ENCODE measurements at places on chromosomes 6 and 20.

DNA sequence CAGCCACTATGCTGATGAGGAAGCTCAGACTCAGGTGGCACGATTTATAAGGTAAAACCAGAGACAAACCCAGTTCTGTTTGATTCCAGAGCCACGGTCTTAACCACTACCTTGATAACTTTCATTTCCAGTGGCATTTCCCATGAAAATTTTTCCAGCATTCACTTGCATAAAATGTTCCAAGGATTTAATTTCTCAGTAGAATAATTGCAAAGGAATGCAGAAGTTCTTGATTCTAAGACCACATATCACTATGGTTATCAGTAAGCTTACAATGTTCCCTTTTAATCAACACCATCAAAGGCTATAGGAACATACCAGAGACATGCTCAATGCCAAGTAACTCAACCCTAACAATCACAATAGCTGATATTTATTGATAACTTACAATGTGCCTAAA, 306.0 kb upstream of the HS3ST5 start:
- DNase-seq = no peak

DNA sequence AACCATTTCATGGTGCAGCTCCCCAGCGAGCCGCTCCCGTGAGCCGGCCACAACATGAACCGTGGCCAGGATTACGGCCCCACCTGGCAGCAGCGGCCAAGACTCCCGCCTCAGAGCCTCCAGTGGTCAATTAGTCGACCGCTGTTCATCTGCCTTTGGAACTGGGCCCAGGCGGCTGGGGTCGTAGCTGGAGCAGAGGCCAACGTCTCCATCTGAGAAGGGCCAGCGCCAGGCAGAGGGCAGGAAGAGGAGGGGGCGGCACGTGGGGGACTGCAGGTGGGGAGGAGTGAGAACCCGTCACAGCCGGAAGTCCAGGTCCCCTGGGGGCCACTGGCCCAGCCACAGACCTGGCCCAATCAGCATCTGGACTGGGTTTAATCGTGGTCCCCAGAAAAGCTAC, 184.3 kb downstream of the TAF4 start:
- no peak for DNase-seq

DNA sequence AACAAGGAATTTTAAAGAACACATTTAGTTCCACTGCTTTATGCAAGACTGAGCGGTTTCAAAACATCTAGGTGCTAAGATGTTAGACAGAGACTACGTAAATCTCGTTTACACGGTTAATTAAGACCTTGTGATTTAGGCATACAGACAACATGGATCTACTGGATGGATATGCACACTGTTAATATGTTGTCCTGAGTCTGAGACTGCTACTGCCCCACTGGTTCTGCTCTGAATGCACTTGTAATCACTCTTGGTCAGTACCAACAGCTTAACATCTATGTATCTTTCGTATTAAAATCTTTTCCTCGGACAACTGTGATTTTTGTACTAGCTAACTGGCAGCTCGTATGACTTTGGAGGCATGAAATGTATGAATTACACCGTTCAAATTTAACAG, 3.1 kb downstream of the MAN1A1 start:
- DNase-seq = no peak

GRCh38 chr6:33431880-33432541, 12.1 kb downstream of the SYNGAP1 start:
- no peak for DNase-seq

- no peak for DNase-seq
Measured at GRCh38 chr6:132004668-132005067, 53.5 kb upstream of the CCN2 start.

All from HCEC 1CT (cell line).